ENCODE measurements at places on chromosomes 12 and 14.

DNA sequence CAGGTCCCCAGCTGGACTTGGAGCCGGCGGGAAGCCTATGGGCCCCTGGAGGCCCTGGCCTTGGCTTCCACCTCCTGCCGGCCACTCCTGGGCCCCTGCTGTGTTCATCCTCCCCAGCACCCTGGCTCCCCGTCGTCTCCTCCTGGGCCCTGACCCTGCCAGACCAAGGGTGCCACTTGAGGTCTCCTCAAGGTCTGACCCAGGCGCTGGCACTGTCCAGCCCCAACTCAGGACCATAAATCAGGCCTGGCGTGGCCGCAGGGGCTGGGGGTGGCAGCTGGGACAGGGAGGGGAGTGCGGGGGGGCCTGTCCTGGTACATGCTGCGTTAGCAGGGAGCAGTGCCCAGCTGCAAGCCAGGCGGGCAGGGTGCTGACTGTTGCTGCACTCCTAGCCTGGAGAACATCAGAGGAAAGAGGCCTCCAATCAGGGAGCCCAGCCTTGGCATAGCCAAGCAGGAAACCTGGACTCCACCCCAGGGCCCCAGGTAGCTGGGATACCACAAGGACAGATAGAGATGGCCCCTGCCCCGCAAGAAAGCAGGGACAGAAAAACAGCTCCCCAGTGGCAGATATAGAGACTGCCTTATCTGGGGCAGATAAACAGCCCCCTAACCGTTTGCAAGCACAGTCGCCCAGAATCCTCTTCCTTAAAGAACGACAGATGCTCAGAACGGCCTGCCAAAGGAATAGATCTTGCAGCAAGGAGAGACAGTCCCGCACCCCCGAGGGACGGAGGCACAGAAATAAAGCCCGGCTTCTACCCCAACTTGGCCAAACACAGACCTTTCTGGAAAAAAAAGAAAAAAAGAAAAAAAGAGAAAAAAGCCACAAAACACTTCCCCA, 6.5 kb upstream of the ATG101 start:
- DNase-seq, result no peak

- DNase-seq, result no peak
These were observed 41.5 kb upstream of the GLIPR1 start for GRCh38 chr12:75439048-75439447.

DNA sequence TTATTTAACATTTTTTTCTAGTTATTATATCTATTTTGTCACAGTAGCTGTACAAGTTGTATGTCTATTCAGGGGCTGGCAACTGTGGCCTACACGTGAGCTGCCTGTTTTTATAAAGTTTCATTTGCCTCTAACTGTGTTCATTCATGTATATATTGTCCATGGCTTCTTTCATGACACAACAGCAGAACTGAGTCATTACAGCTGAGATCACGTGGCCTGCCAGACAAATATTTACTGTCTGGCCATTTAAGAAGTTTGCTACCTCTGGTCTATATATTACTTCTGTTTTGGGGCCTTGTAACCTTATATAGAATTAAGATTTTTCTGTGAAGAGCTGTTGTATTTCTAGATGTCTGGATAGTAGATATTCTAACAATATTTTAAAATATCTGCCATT, 37.9 kb downstream of the KIAA0586 start:
- DNase-seq, result no peak

- DNase-seq, result no peak
These were observed 53.8 kb upstream of the USP44 start for GRCh38 chr12:95605087-95605486.

- no peak for DNase-seq
These were observed at the start of gene SLC25A21 for GRCh38 chr14:37172024-37172869. TSS of gene SLC25A21 (minus strand) at chr14:37172606.

GRCh38 chr12:17478908-17479673, 610.9 kb downstream of the RERGL start:
- DNase-seq, result no peak

- DNase-seq, result no peak
These were observed 244.7 kb downstream of the MSRB3 start for GRCh38 chr12:65522956-65523860.

DNA sequence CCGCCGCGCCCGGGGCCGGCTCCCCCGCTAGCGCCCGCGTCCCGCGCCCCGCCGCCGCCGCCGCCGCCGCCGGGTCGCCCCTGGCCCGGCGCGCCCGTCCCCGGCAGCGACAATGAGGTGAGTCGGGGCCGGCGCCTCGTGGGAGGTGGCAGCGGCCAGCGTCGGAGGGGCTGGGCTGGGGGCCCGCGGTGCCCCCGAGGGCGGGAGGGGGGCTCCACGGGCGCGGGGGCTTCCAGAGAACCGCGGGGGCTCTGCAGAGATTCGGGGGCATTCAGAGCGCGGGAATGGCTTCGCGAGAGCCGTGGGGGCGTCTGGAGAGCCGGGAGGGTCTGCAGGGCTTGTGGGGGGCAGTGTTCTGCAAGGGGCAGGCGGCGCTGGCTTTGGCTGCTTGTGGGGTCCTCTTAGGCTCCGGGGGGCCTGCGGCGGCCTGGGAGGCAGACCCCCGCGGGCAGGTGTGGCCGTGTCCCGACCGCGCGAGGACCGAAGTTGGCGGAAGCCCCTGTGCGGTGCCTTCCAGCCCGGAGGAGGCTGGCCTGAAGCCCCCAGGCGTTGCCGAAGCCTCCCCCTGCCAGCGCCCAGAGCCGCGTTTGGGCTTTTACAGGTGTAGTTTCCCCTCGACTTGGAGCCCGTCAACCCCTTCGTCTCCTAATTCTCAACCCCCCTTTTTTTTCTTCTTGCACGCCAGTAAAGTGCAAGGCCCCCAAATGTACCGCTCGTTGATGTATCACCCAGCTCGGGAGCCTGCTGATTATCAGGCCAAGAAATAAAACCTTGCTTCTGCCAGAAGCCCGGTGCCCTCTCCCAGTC, 93.1 kb upstream of the EVL start:
- DNase-seq, result no peak

DNA sequence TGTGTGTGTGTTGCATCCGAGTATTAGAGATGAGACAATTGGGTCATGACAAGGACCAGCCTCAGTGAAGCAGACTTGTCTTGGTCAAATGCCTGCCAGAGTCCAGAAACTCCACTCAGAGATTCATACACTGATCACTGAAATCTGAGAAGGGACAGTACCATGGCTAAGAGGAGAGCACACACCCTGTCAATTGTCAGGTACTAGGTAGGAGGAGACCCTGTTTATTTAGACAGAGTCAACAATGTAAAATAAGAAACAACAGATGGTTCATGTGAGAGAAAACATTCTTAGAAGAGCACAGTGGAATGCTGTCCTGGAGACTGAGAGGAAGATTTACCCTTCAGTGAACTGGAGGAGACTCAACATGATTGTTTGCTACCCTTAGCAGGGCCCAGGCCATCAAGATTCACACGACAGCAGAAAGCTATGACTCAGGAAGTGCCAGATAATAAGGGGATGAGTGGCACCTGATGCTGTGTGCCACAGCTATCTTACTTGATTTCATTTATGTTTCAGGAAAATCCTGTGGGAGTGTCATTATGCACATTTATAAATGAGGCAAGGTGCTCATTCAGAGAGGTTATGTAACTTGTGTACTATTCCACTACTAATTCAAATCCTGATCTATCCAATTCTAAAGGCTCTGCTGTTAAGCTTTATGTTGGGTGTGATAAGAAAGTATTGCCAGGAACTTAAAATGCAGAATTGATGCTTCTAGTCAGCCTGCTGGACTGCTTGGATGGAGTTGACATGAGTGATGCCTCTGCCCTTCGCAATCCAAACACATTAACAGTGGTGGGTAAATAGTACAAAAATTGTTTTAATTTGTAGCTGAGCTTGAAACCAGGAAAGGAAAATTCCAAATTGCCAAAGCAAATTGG, 136.6 kb upstream of the NEDD1 start:
- DNase-seq, result no peak

- DNase-seq, result no peak
These were observed 106.8 kb downstream of the NUAK1 start for GRCh38 chr12:106031761-106032622.

- DNase-seq, result no peak
These were observed 54.7 kb upstream of the OTOGL start for GRCh38 chr12:80044694-80045046.

GRCh38 chr12:109203480-109203879, 87.1 kb downstream of the ACACB start:
- no peak for DNase-seq

GRCh38 chr12:19010087-19010486, 119.4 kb upstream of the PLEKHA5 start:
- DNase-seq, result no peak

GRCh38 chr12:131893605-131894312, 663 bp upstream of the ULK1 start:
- no peak for DNase-seq

- no peak for DNase-seq
These were observed 16.0 kb upstream of the PLEKHH1 start for GRCh38 chr14:67517083-67517482.

DNA sequence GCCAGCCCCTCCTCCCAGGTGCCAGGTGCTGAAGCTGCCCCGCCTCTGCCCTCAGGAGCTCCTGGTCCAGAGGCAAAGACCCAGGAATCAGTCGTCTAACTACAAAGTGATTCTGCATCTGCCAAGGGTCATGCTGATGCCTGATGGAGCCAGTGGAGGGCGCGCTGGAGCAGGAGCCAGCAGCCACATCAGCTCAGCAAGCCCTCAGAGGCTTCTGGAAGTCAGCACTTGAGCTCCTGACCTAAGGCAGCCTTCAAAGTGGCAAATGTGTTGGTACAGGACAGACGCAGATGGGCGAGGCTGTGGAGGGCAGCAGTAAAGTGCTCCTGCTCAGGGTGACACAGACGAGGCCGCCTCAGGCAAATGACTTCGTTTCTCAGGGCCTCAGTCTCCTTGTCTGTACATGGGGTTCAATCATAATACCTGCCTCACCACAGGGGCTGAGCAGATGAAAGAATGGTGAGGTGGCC, 10.9 kb downstream of the C12orf43 start:
- DNase-seq, result no peak

DNA sequence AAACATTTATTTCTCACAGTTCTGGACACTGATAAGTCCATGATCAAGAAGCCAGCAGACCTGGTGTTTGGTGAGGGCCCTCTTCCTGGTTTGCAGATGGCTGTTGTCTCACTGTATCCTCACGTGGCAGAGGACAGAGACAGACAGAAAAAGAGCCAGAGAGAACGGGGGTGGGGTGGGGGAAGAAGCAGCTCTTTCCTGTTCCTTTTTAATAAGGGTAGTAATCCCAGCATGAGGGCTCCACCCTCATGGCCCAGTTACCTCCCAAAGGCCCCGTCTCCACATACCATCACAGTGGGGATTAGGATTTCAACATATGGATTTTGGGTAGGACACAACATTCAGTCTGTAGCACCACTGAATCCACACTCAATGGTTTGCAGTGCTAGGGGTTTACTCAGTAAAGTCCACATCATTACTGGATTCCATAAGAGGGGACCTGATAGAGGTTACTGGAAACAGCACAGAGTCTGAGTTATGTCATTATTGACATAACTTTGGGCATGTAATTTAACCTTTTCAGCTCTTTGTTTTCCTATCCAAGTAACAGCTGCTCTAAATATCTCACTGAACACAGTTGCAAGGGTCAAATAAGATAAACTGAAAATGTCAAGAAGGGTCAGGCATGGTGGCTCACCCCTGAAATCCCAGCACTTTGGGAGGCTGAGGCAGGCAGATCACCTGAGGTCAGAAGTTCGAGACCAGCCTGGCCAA, 53.2 kb downstream of the RPAP3 start:
- DNase-seq, result no peak

DNA sequence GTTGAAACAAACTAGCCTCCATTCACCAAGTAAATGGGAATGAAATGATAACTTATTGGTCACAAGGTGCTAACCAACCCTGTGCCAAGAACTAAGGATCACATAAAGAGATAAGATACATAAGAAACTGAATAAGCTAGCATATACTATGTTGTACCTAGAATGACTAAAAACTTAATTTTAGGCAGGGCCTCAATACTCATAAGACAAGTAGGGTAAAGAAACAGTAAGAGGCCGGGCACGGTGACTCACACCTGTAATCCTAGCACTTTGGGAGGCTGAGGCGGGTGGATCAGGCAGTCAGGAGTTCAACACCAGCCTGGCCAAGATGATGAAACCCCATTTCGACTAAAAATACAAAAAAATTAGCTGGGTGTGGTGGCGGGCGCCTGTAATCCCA, 17.7 kb downstream of the GDF11 start:
- no peak for DNase-seq

- DNase-seq, result no peak
These were observed 751.3 kb downstream of the SLC6A15 start for GRCh38 chr12:84161296-84161695.

GRCh38 chr14:74358176-74358829, 10.0 kb downstream of the VRTN start:
- no peak for DNase-seq

DNA sequence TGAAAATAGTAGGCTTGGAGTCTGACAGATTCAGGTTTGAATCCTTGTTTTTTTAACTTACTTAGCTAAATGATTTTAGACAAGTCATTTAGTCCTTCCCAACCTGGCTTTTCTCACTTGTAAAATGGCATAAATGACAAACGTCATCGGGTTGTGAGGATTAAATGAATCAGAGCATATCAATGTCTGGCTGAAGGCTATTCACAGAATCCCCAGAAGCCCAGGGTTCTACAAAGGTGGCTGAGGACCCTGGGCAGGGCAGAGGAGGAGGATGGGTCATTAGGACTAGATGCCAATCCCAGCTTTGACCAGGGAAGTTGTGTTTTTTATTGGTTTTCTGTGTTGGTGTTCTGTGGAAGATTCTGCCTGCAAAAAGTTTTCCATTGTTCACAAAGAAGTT, 7.6 kb upstream of the PTPRB start:
- no peak for DNase-seq

GRCh38 chr12:92905258-92905810, 23.8 kb downstream of the EEA1 start:
- DNase-seq, result no peak

GRCh38 chr12:50297996-50298395, 14.7 kb upstream of the LIMA1 start:
- no peak for DNase-seq

- DNase-seq, result no peak
These were observed 11.1 kb downstream of the SVOP start for GRCh38 chr12:109009766-109010165.

DNA sequence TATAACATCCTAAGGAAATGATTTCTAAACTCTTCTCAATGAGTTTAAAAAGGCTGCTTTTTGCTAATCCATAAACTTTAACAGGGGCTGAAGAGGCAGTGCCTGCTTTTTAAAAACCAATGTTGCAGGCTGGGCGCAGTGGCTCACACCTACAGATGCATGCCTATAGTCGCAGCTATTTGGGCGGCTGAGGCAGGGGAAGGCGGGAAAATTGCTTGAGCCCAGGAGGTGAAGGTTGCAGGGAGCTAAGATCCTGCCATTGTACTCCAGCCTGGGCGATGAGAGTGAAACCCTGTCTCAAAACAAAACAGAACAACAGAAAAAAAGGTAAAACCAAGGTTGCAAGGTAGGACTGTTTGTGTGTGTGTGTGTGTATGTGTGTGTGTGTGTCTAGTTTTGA, 531.2 kb downstream of the DIO2 start:
- no peak for DNase-seq

DNA sequence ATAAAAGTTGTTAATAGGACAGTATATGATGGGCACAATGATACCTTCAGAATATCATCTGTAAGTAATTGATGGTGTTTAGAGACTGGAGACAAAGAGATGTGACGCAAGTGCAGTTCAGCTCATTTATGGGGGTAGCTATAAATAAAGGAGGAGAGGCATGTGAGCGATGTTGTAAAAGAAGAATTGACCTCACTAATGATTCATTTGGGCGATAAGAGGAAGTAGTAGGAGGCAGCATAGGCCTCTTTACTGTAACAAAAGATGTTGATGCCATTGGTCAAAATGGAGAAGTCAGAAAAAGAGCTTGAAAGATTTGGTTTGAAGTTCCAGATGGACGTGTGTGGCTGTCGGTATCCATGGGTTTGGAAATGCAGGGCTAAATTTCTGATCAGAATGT, 70.0 kb downstream of the FLRT2 start:
- DNase-seq, result no peak

GRCh38 chr12:25376985-25377384, 126.3 kb upstream of the KRAS start:
- DNase-seq, result no peak

All from stimulated activated CD8-positive, alpha-beta memory T cell treated with anti-CD3 and anti-CD28 coated beads, Interleukin-7, amount 100 ng/mL, for 1 hour (primary cell).